ENCODE measurements at places on chromosomes 16 and 17. TPM values are rescaled to one million over a fixed set of nuclear protein-coding genes. Genes with fewer than 3 reads are reported as not detected.

DNA sequence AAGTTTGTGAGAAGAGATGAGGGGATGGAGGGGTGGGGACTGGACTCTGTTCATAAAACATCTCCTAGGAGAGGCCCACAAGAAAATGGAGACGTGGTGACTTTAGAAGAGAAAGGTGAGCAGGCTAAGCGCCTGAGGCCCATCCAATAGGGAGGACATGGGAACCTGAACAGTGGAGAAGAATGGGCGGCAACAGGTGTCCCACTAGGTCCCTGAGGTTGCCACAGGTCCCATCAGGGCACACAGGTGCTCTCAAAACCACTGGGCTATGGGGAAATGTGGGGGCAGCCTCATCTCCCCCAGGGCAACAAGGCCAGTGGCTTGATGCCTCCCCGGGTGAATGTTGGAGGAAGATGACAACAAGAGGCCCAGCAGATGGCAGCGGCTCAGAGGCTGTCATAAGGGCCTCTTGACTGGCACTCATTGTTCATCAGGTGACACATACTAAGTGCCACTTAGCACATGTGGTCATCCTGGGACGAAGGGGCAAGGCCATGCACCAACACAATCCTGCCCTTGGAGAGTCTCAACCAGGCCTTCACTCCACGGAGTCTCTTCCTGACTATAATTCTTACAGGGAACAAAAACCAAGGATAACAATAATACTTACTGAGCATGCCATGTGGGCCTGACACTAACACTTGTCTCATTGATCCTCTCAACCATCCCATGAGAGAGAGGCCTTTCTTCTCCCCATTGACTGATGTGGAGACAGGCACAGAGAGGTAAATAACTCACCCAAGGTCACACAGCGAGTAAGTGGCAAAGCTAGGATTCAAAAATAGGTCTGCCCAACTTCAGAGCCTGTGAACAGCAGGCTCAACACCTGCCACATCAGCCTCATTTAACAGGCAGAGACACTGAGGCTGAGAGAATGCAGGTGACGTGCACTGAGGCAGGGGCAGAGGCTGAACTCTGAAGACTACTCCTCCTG, 38.0 kb downstream of the CUEDC1 start:
- no peak for DNase-seq

Gene AANAT
- not detected for polyA plus RNA-seq

DNA sequence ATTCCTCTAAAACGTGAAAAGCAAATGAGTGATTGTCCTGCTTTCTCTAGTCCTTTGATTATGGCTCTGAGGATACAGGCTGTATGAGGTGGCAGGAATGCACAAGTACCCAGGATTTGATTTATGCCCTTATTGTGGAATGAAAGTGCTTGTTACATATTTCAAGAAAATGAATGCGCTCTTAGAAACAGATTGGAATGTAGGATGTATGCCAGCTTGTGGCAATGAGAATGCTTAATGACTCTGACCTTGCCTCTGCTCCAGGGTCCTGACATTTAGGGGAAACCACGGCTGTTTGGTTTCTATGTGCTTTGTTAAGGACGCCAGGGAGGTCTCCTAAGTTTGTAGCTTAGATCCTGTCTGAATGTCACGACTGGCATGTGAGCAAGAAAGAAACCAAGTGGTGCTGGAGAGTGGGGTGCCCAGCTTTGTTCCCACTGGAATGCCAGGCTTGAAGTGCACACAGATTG, 22.0 kb downstream of the PRCD start:
- DNase-seq: no peak

DNA sequence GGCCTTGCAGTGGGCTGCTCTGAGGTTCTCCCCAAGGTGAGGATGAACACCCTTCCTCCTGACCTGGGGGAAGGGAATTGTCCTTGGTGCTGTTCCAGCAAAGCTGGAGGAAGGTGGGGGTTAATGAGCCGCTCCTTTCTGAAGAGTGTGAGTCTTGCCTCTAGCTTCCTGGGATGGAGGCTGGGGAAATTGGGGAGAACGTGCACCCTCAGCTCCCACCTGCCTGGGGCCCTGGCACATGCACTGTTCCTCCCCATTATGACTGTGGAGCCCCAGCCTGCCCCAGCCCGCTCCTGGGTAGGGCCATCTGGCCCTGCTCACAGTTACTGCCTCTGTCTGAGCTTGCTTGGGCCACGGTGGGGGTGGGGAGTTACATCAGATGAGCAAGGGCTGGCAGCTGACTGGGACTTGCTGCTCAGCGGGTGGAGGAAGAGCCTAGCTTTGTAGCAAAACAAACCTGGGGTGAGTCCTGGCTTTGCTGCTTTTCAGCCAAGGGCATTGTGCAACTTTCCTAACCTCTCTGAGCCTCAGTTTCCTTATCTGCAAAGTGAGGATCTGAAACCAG, 11.1 kb downstream of the TNS4 start:
- no peak for DNase-seq

DNA sequence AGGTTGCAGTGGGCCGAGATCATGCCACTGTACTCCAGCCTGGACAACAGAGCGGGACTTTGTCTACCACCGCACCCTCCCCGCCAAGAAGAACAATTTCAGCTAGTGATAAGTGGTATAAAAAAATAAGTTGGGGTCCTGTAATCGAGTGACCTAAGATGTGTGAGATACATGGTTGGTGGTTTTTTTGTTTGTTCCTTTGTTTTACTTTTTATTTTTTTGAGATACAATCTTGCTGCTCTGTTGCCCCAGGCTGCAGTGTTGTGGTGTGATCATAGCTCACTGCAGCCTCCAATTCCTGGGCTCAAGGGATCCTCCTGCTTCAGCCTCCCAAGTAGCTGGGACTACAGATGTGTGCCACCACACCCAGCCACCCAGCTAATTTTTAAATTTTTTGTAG, 58.7 kb downstream of the PITPNC1 start:
- DNase-seq: no peak

- no peak for DNase-seq
Measured at GRCh38 chr17:61534414-61534813, 56.6 kb downstream of the NACA2 start.

GRCh38 chr17:39393736-39394135, 7.7 kb downstream of the FBXL20 start:
- DNase-seq: no peak

- DNase-seq: no peak
Measured at GRCh38 chr16:75758215-75758614, 31.9 kb upstream of the CPHXL start.

Gene VWA3A
- polyA plus RNA-seq: 0.04 TPM

- no peak for DNase-seq
Measured at GRCh38 chr16:88703486-88704309, 2.5 kb downstream of the RNF166 start.

DNA sequence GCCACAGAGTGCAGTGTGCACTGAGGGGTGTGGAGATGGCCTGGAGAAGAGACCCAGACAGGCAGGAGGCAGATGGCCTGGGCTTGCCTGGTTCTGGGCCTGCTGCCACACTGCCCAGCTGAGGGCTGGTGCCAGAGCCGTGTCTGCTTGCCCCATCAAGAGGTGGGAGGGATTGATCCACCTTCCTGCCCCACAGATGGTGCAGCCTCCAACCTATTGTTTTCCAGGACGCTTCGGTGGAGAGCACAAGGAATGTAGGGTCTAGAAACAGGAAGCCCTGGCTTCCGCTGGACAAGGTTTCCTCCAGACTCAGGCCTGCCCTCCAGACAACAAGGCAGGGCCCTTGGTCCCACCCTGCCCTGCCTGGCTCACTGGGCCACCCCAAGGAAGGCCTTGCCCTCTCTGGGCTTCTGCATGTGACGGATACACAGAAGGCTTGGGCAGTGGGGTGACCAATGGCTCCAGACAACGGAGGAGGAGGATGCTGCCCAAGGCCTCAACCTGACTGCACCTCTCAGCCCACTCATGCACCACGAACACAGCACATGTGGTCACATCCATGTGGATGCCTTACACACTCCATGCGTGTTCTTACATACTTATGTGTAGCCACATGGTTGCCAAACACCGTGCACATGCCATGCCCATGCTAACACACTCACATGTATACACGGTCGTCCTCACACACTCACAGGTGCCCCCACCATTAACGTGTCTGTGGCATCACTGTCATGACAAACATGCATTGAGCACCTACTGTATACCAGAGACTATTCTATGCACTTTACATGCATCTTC, 6.5 kb upstream of the CDH5 start:
- no peak for DNase-seq

Gene PPY
- polyA plus RNA-seq: not detected

GRCh38 chr16:894841-895240, 75.9 kb downstream of the LMF1 start:
- DNase-seq: no peak
